ENCODE measurements at places on chromosomes 11 and 22.

DNA sequence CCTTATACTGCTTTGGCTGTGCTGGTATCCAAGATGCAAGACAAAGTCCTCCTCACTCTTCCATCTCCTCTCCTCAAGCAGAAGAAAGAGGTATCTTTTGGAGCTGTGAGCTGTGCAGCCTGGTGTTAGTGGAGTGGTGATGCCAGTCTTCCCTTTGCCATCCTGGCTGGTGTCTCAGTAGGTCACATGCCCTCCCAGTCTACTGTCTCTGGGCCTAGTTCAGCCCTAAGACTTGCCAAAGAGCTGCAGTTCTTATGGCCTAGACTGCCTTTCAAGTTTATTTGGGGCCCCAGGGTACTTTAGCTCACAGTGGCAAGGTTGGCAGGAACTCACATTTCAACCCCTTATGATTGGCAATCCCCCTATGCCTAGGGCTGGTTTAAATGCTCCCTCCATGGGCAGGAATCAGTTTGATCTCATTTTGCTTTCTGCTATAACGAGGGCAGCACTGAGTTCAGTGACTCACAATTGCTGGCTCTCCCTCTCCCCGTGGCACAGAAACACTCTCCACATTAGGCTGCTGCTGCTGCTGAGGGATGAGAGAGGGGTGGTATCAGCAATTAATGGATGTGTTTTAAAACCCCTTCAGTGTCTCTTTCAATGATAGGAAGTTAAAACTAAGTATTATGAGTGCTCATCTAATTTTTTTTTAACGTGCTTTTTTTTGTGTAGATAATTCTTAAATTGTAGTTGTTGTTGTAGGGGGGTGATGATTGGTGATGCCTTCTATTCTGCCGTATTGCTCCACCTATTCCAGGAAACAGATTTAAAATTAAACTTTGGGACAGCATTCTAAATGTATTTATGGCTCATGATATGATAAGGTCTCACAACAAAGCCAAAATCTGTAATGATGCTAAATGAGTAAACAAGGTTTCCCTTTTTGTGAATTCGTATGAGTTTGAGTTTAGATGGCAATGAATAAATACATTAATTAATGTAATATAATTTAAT is 1295.0 kb downstream of the JRKL start:
- DNase-seq, result no peak

- no peak for DNase-seq
Observed at GRCh38 chr11:6022956-6023355, 7.6 kb downstream of the OR56A1 start.

DNA sequence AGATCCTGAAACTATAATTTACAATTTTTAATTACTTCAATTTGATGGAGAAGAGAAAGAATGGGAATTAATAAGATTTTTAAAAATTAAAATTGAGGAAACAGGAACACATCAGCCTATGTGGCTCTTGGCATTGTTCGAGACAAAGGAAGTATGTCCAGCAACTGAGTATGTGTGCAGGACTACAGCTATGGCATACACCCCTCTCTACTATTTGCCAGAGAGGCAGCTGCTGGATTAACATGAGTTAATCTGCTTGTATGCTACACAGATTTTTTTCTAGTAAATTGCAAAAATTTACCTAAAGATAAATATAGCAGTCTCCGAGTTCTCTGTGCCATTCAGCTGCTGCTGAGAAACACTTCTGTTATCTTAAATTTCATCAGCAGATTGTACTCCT is 70.6 kb downstream of the PHF21A start:
- no peak for DNase-seq

GRCh38 chr22:22740560-22741276 is 96.3 kb downstream of the GGTLC2 start:
- DNase-seq, result no peak

- DNase-seq, result no peak
Observed at GRCh38 chr22:17303441-17303839, 65.8 kb upstream of the CECR2 start.

DNA sequence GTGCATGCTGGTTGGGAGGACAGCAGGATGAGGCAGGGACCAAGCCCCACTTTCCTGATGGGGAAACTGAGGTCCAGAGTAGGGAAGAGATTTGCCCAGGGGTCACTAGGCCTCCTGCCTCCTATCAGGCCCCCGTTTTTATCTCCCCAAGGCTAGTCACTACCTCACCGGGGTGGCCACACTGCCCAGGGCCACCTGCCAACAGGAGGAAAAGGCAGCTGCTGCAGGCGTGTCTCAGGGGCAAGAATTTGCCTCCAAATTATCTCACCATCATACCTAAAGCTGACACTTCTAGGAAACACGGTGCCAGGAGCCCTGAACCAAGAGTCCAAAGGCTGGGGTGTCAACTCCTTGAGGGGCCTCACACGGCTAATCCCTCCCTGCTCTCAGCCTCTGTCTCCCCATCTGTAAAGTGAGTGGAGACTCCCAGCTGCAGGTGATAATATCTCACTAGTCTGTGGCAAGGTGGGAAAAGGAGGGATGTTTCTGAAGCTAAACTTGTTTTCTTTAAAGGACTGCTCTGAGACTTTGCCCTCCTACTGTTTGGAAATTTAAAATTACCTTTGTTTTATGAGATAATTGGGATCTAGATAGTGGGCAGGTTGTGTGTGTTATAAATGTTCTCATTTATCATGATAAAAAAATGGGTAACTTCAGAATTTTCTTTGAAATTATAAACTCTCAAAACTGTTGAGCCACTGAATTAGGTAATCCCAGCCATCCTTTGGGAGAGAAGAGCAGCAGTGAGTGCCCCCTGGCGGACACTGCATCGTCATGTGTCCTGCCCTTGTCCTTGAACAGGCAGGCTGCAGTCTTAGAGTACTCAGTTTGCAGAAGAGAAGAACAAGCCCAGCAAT is 60.0 kb downstream of the MYO7A start:
- DNase-seq, result no peak

- no peak for DNase-seq
Observed at GRCh38 chr11:1574238-1574932, 2.3 kb upstream of the DUSP8 start.

DNA sequence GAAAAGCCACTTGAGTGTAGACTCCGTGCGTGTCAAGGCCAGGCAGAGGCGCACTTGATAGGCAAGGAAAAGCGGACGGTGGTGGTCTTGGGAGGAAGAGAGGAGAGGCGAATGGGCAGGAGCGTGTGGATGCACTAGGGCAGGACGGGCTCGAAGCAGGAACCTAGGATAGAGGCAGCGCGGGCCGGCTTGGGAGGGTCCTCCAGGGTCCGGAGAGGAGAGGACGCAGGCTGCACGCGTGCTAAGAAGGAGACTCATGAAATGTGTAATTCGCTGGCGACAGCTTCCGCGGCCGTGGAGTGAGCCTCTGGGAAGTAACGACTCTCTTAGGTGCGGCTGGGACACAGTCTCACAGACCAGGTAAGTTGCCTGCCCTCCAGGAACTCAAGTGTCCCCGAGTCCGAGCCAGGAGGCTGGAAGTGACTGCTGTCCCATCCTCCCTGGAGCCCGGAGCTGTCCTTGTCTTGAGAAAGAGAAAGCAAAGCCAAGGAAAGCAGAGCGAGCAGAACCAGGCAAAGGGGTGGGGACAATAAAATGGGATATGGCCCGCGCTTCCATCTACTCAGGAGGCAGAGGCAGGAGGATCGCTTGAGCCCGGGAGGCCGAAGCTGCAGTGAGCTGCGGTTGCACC is 874 bp upstream of the IL17RA start:
- DNase-seq, result no peak

- no peak for DNase-seq
Observed at GRCh38 chr11:121464352-121464946, 11.7 kb upstream of the SORL1-AS1 start.

- no peak for DNase-seq
Observed at GRCh38 chr11:72642884-72643522, 31.2 kb downstream of the PDE2A start.

GRCh38 chr11:35157814-35158700 is 19.1 kb downstream of the CD44 start:
- DNase-seq, result no peak

- DNase-seq, result no peak
Observed at GRCh38 chr11:111334532-111335502, 36.5 kb downstream of the POU2AF3 start.

- peak; percentile 99 for DNase-seq
Observed at GRCh38 chr11:65890324-65891218, at the start of gene CCDC85B. Gene CCDC85B (plus strand): TSS chr11:65890673. CDS start chr11:65890784, 111 bp downstream.

- DNase-seq, result no peak
Observed at GRCh38 chr11:122199661-122200060, 83.6 kb upstream of the BLID start.

DNA sequence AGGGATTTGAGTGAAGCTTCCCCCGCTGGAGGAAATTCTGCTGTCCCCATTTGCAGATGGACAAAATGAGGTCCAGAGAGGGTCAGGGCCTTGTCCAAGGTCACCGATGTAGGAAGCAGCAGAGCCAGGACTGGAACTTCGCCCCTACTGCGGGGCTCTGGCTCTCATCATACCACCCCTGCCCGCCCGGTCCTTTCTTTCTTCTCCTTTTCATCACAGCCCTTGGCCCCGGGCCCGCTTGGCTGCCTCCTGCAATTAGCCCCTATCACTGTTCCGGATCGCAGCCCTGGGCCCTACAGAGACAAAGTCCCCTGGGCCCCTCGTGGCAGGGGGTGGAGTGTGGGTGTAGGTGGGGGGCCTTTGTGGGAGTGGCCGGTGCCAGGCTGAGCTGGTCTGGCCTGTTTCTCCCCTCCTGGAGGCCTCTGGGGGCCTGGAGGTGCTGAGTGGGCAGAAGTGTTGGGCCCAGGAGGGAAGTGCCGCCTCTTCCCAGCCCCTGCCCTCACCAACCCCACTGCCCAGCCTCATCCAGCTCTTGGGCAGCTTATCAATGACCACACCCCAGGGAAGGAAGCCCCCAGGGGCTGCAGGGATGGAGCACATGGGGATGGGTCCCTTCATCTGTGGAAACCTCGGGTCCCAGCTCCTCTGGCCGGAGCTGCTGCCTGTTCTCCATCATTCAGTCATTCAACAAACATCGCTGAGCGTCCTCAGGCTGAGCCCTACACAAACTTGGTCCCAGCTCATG is 3.4 kb downstream of the EMID1 start:
- no peak for DNase-seq

DNA sequence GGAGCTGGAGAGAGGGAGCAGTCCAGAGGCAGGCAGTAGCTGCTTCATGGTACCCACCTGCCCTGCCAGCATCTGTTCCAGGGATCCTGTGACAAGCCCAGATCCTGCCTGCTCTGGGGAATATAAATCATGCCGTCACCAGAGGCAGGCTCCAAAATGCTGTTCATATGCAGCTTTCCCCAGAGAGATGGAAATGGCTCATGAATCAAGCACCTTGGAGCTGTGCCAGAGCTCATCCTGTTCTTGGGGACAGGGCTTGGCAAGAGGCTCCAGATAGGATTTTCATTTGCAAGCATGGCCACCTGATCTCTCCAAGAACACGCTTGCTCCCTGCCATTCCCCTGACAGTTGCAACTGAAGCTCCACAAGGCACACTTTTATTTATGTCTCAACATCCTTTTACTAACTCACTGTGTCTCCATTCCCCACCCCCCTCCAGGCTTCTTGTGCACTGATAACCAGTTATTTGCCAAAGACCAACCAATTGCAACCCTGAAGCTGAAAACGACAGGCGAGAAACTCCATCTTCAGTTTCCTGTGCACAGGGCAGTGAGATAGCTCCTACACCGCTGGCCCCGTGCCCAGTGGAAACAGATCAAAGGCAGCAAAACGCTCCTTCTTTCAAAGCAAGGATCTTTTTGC is 115.8 kb upstream of the PITPNB start:
- peak; percentile 95 for DNase-seq

GRCh38 chr11:12279672-12280108 is 97.7 kb upstream of the PARVA start:
- DNase-seq, result no peak

- no peak for DNase-seq
Observed at GRCh38 chr22:37283393-37283937, 1.2 kb downstream of the CYTH4 start.

DNA sequence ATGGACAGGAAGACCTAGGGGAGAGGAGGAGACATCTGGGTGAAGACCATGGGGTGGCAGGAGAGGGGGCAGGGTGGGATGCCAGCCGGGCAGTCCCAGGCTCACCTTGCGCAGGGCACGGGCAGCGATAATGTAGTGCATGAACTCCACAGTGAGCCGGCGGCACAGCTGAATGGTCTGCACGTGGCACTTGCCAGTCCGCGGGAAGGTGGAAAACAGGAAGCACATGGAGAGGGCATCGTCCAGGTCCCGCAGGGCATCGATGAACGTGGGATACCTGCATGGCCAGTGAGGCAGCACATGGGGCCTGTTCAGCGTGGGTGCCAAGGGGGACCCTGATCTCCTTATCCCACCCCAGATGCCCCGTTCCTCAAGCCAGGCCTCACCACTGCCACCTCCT is 7.3 kb downstream of the PES1 start:
- no peak for DNase-seq

- no peak for DNase-seq
Observed at GRCh38 chr22:17981497-17981896, 42.9 kb downstream of the MICAL3 start.

GRCh38 chr11:132330515-132330914 is 960.1 kb downstream of the NTM start:
- no peak for DNase-seq

GRCh38 chr22:48151641-48152040 is 1389.2 kb downstream of the TBC1D22A start:
- DNase-seq, result no peak

GRCh38 chr11:129291546-129291945 is 84.1 kb upstream of the BARX2 start:
- no peak for DNase-seq

DNA sequence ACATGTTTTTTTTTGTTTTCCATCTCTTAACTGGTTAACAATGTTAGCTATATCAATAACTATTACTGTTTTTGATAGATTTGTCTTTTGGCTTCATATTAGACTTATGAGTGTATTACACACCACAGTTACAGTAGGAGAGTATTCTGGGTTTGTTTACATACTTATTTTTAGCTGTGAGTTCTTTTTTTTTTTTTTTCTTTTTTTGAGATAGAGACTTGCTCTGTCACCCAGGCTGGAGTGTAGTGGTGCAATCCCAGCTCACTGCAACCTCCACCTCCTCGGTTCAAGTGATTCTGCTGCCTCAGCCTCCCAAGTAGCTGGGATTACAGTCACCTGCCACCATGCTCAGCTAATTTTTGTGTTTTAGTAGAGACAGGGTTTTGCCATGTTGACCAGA is 28.0 kb downstream of the CNTF start:
- no peak for DNase-seq

GRCh38 chr22:27443306-27443705 is 358.2 kb downstream of the MN1 start:
- DNase-seq, result no peak

DNA sequence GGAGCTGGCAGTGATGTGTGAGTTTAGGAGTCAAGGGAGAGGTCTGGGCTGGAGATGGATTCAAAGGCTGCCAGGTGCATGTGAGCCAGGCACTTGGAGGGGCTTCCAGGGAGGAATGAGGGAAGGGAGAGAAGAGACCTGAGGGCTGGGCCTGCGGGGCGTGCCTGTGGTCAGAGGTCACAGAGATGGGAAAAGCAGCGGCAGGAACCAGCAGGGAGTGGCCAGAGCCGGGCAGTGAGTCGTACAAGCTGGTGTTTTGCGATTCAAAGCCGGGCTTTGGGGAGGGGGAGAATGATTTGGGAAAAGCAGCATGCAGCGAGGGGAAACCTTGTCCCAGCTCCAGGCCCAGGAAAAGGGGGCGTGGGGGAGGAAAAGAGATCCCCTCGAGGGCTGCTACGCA is 96.9 kb upstream of the RTL6 start:
- no peak for DNase-seq

- no peak for DNase-seq
Observed at GRCh38 chr11:66111158-66111557, 41.1 kb downstream of the PACS1 start.

GRCh38 chr11:65381716-65382032 is 772 bp downstream of the SLC25A45 start:
- no peak for DNase-seq

GRCh38 chr11:128346804-128347203 is 240.6 kb downstream of the ETS1 start:
- DNase-seq, result no peak

- no peak for DNase-seq
Observed at GRCh38 chr11:14625586-14626205, 17.9 kb upstream of the PDE3B start.
